SJSA1 (cell line): ENCODE measurements at places on chromosomes 5 and 9.

GRCh38 chr9:135108831-135109510 is 21.5 kb downstream of the OLFM1 start:
- DNase-seq, result no peak

GRCh38 chr5:84382363-84383295 is 2.1 kb downstream of the EDIL3 start:
- DNase-seq, result peak; percentile 81

- DNase-seq, result no peak
Measured at GRCh38 chr9:8074713-8075286, 275.2 kb upstream of the DMAC1 start.

DNA sequence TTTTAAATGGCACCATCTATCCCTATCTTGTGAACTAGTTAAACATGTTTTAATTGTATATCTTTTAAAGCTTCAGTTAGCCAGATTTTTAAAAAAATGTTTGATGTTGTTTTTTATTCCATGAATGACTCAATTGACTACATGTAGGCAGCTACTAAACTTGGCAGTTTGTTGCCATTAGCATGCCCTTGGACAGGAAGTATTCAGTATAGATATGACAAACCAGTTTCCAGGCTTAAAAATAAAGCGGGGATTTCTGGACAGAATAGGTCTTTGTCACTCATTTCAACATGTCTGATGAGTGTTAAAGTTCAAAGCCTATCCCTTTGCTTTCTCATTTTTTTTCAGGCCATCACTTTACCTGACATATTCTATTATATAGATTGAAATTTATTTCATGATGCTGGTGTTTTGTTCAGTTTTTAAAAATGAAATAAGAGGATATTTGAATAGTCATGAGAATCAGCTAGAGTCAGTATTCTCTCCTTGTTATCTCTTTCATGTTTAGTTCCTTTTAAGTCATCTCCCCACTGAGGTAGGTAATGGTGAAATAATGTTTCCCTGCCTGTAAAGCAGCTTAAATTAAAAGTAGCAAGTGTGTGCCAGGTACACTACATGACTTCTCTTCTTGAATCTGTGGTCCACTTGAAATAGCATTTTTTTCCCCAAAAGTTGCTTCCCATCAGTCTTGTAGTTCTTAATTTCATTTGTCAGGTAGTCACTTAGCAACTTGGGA is 11.9 kb downstream of the TNFAIP8 start:
- no peak for DNase-seq

DNA sequence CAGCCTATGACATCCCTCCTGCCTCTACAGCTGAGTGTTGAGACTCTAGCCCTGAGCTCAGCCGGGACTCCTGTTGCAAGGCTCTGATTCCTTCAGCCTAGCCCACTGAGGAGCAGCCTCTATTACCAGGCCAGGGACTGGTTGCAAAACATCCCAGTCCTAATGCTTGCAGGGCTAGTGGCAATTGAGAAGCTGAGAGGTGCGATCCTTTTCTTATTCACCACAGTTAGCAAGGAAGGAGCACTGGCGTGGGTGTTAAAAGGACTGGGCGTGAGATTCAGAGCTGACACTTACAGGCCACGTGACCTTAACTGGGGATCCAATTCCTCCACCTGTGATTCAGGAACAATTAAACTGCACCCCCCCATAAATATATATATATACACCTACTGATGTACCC is 58.8 kb downstream of the GARNL3 start:
- DNase-seq, result no peak

- DNase-seq, result peak; percentile 59
Measured at GRCh38 chr9:77977210-77977611, 54.4 kb downstream of the GNAQ start.

GRCh38 chr5:27906931-27907601 is 868.7 kb upstream of the CDH9 start:
- DNase-seq, result no peak

GRCh38 chr5:156053056-156053455 is 273.9 kb upstream of the SGCD start:
- DNase-seq, result no peak

- no peak for DNase-seq
Measured at GRCh38 chr5:2378108-2378507, 373.4 kb downstream of the IRX2 start.

- DNase-seq, result no peak
Measured at GRCh38 chr9:123337971-123338370, 18.0 kb upstream of the CRB2 start.

DNA sequence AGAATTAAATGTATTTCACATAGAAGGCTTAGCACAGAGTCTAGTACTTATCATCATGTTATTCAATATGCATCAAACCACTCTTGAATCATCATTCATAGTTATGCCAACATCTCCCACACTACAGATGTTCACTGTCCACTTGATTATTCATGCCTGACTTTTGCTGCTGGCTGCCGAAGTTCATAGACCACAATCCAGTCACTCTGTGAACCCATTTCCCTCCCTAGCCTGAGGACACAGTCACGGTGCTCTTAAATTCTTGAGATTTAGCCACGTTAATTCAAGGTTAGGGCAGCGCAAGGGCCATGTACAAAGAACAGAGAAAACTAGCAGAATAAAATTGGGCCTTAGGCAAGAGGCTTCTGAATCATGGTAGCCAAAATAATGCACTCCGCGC is 32.4 kb downstream of the ABCA1 start:
- no peak for DNase-seq

GRCh38 chr5:12016159-12016746 is 112.0 kb upstream of the CTNND2 start:
- no peak for DNase-seq

- DNase-seq, result no peak
Measured at GRCh38 chr5:42840269-42840668, 28.6 kb upstream of the SELENOP start.

DNA sequence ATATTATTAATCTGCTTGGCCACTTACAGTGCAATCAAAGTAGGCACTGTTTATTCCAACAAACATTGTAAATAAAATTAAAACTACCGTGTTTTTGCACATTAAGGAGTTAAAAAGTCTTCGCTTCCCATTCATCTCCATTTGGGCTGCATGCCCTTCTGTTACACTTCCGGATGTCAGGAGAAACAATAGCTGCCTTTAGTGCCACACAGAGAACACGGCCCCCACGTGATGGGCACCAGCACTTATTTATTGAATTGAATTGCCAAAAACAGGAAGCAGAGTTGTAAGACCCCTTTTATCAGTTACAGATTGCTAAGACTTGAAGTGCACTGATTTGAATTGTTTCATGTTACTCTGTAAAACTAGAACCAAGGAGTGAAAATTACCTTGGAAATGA is 80.4 kb downstream of the LHFPL2 start:
- no peak for DNase-seq

GRCh38 chr5:14406554-14406849 is 175.1 kb upstream of the OTULINL start:
- DNase-seq, result peak; percentile 90

DNA sequence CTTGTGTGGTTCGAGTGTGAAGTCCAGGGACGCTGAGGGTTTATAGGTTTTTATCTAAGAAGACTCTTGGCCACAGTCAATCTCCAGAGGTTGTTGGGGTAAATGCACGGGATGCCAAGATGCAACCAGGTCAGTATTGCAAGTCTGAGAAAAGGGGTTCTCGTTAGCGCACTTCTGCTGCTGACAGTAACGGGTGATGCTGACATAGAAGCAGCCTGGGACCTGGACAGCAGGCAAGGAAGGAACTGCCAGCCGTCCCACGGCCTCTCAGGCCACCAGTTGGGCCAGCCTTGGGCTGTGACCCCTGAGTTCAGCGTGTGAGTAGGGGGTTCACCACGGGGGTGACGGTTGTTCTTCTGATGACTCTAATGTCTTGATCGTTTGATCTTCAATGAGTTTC is 39.0 kb downstream of the TENT4A start:
- DNase-seq, result no peak

DNA sequence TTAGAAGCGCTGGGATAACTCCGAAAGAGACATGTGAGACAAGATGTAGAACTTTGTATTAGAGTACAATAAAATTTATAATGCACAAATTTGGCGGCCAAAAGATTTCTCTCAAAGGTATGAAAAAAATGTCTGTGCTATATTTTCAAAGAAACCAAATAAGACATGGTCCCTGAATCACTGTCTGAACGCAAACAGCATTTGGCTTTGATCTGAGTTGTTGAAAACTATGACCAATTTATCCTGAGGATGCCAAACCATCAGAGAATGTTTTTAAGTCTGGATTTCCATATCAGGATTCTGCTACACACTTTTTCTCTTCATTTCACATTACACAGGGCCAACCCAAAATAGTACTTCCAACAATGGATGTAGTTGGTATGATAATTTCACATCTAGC is 9.9 kb upstream of the GLIS3 start:
- no peak for DNase-seq

- peak; percentile 59 for DNase-seq
Measured at GRCh38 chr5:142874540-142874939, 104.4 kb downstream of the ARHGAP26 start.

- no peak for DNase-seq
Measured at GRCh38 chr9:2210201-2210600, 195.1 kb downstream of the SMARCA2 start.

- DNase-seq, result no peak
Measured at GRCh38 chr5:54251981-54252380, 58.4 kb downstream of the ARL15 start.

GRCh38 chr9:37293664-37294524 is 128.6 kb upstream of the GRHPR start:
- peak; percentile 36 for DNase-seq

GRCh38 chr5:133675376-133676154 is 63.2 kb upstream of the FSTL4 start:
- no peak for DNase-seq

GRCh38 chr5:39555788-39556187 is 131.0 kb upstream of the DAB2 start:
- no peak for DNase-seq

DNA sequence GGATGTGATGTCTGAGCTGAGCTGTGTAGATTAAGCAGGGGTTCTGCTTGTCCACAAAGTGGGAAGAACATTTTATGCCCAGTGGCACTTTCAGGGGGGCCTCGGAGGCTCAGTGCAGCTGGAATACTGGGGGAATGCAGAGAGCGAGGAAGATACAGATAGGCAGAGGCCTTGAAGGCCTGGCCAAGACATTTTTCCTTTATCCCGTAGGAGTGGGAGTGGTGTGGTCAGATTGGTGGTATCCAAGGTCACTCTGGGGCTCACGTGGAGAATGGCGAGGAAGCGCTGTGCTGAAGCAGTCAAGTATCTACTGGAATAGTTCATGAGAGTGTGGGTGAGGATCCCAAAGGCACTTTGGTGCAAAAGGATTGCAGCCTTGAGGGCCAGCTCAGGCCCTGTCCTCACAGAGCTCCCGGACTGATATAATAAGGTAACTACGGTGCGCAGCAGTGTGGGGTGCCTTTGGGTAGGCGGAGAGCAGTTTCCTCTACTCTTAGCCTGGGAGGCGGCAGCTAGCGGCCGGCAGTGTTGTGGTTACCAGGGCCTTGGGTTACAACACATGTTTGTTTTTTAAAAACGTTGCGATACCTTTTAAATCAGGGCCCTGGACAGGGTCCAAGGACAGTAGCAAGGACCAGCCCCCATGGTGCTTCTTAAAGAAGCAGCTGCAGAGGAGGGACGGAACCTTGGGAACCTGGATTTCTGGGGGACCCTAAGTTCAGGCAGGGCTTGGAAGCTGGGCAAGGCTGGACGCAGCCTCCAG is 10.8 kb upstream of the CCDC69 start:
- DNase-seq, result no peak

- DNase-seq, result peak; percentile 99
Measured at GRCh38 chr5:172902497-172903472, 56.4 kb upstream of the RPL26L1 start.

GRCh38 chr5:172688349-172689217 is 47.5 kb downstream of the NEURL1B start:
- no peak for DNase-seq

DNA sequence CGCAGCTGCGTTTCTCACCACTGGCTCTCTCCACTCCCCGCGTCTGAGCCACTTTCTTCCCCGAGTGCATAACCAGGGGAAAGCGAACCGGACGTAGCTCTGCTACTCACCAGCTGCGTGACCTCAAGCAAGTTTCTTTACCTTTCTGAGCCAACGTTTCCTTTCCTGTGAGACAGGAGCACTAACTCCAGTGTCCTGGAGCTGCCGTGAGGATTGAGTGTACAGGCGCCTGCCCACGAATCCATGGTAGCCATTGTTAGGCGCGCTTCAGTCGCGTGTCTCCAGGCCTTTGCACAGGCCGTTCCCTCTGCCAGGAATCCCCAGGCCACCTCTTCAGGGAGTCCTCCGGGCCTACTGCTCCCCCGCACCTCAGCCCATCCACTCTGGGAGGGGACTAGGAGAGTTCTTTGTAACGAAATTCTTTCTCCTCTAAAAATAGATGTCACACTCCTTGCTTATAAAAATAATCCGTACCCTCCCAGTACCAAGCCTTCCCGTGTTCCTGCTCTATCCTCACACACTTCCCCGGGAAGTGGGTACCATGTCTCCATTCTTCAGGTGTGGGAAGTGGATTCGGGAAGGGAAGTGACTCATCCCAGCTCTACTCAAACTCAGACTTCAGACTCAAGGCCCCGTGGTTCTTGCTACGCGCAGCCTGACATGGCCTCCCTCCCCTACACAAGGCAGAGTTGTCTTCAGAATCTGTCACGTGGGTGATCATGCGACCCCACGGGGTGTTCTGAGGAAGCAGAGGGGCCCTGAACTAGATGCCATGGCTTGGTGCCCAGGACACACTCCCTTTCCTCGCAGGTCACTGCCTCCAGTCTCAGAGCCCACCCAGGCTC is 16.1 kb upstream of the CRB2 start:
- no peak for DNase-seq

DNA sequence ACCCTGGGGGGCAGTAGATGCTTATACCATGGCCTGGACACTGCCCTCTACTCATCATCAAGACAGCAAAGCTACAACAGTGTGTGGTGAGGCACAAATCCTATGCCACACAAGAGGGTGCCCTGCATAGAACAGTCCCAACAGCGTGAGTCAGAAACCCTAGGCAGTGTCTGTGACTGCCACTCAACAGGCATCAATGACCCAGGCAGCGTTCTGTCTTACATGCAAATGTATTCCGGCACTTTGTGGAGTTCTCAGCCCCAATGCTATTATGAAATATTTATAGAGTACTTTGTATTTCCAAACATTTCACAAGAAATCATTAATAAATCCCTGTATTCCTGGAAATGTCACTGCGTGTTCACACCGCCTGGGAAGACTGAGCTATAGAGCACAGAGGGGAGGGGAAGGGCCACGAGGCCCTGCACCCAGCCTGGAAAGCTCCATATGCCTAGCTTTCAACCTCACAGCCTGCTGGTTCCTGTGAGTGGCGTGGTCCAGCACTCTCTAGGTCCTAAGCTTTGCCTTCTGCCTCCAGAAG is 77.7 kb downstream of the NIPSNAP3B start:
- DNase-seq, result no peak

DNA sequence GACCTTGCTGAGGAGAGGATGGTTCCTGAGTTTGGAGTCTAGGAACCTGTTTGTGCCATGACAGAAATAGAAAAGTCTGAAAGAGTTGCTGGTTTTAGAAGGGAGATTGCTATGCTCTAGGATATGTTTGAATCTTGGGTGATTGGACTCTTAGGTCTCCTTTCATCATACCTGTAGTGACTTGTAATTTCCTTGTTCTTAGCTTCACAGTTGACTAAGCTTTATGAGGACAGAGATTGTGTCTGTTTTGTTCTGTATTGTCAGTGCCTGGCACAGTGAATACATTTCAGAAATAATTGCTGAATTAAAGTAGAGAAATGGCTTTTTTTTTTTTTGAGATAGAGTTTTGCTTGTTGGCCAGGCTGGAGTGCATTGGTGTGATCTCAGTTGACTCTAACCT is 31.5 kb downstream of the GAPVD1 start:
- DNase-seq, result no peak
